ENCODE measurements at places on chromosomes 4 and X. TPM values are rescaled to one million over a fixed set of nuclear protein-coding genes. Genes with fewer than 3 reads are reported as not detected.

DNA sequence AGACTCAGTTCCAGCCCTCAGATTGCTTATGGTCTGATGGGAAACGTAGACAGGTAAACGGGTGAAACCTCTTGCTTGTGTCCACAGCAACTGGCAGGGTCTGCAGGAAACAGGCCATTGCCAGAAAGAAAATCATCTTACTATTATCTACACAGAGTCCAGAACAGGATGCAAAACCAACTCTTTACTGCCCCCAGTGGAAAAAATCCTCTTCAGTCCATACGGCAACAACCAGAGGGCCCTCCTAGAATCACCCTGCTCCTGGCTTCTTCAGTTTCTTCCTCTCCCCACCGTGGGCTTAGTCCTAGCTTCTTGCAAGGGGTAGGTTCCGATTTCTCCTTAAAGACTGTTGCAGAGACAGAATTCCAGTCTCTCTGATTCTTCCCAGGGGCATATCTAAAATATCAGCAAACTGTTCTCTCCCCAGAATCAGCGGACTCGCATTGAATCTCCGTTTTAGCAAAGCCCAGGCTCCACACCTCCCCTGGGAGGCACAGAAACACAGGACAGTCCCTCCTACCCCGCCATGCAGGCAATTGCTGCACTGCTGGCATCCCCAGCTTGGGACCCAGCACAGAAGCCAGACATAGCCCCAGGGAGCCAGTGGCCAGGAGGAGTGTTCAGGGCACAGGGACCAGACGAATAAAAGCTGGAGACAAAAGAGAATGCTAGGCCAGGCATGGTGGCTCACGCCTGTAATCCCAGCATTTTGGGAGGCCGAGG, 41.0 kb upstream of the SH3RF1 start:
- no peak for DNase-seq
- H3K27me3 ChIP-seq = no peaks in the 10 kb centered on the region
- peak overlapping the region; percentile 62 for H3K27ac ChIP-seq
- no peak overlapping the region for H3K4me3 ChIP-seq
- H3K4me1 ChIP-seq = peaks cover 17% of the 10 kb centered on the region

- no peak overlapping the region for H3K27ac ChIP-seq
- H3K36me3 ChIP-seq = no peaks in the 10 kb centered on the region
- H3K27me3 ChIP-seq = no peaks in the 10 kb centered on the region
- H3K4me3 ChIP-seq = no peak overlapping the region
- DNase-seq = no peak
Measured at GRCh38 chr4:95049551-95050233, 291.9 kb downstream of the BMPR1B start.

GRCh38 chr4:147714575-147715401, 17.1 kb upstream of the ARHGAP10 start:
- no peak overlapping the region for H3K27ac ChIP-seq
- no peaks in the 10 kb centered on the region for H3K36me3 ChIP-seq
- H3K4me1 ChIP-seq = peaks cover 6% of the 10 kb centered on the region
- peaks cover 7% of the 10 kb centered on the region for H3K27me3 ChIP-seq

DNA sequence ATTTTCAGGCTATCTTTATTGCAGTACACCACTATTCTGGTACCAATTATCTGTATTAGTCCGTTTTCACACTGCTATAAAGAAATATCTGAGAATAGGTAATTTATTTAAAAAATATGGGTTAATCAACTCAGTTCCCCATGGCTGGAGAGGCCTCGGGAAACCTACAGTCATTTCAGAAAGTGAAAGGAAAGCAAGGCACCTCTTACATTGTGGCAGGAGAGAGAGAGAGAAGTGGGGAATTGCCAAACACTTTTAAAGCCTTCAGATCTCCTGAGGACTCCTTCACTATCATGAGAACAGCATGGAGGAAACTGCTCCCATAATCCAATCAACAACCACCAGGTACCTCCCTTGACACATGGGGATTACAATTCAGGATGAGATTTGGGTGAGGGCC, 54.7 kb downstream of the AMER1 start:
- H3K4me1 ChIP-seq = peaks cover 4% of the 10 kb centered on the region
- no peaks in the 10 kb centered on the region for H3K27me3 ChIP-seq
- no peak overlapping the region for H3K27ac ChIP-seq
- H3K4me3 ChIP-seq = no peak overlapping the region

- H3K36me3 ChIP-seq = no peaks in the 10 kb centered on the region
- H3K4me1 ChIP-seq = peaks cover 8% of the 10 kb centered on the region
- H3K27ac ChIP-seq = no peak overlapping the region
- peaks cover 32% of the 10 kb centered on the region for H3K27me3 ChIP-seq
Measured at GRCh38 chr4:150082241-150082640, 4.0 kb downstream of the DCLK2 start.

- H3K27me3 ChIP-seq = no peaks in the 10 kb centered on the region
- H3K36me3 ChIP-seq = no peaks in the 10 kb centered on the region
Measured at GRCh38 chr4:168019019-168019651, 73.2 kb upstream of the ANXA10 start.

DNA sequence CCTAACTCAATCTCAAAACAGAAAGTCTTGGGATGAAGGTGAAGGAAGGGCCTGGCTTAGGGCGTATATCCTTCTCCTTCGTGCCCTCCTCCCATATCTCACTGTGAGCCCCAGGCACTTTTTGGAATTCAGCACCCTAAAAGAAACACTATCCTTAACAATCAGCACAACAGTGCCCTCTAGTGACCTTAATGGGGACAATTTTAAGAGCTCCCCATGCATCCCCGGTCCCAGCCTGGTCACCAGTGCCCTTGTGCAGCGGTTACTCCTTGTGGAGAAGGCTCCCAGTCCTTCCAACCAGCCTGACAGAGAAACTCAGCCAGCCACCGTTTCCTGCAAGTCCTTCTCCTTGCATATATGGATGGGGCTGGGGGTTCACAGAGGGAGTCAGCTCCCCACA, 4.2 kb downstream of the PAK3 start:
- peaks cover 10% of the 10 kb centered on the region for H3K4me1 ChIP-seq
- peaks cover 16% of the 10 kb centered on the region for H3K27me3 ChIP-seq
- no peak overlapping the region for H3K4me3 ChIP-seq
- H3K27ac ChIP-seq = no peak overlapping the region

SUV39H1 gene
- total RNA-seq = 7.4 TPM
